Mesendoderm (in vitro differentiated cells): ENCODE measurements at places on chromosomes 5 and 9.

GRCh38 chr5:98308960-98309359 lies 464.5 kb upstream of the RGMB start:
- H3K27me3 ChIP-seq, result no peaks in the 10 kb centered on the region
- no peak overlapping the region for H3K27ac ChIP-seq
- H3K4me3 ChIP-seq, result no peak overlapping the region
- H3K4me1 ChIP-seq, result no peaks in the 10 kb centered on the region
- no peaks in the 10 kb centered on the region for H3K36me3 ChIP-seq

DNA sequence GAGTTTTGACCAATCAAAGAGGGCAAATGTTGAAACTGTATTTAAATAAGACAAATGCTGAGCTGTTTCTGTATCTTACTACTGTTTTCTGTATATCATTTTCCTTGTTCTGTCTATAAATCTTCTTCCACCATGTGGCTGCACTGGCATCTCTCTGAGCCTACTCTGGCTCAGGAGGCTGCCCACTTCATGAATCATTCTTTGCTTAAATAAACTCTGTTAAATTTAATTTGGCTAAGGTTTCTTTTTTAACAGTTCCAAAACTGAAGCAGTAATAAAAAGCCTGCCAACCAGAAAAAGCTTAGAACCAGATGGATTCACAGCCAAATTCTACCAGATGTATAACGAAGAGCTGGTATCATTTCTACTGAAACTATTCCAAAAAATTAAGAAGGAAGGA lies 40.2 kb upstream of the TAS2R1 start:
- H3K4me1 ChIP-seq, result no peaks in the 10 kb centered on the region
- no peak overlapping the region for H3K4me3 ChIP-seq
- no peak for DNase-seq
- H3K36me3 ChIP-seq, result no peaks in the 10 kb centered on the region
- H3K27me3 ChIP-seq, result no peaks in the 10 kb centered on the region

DNA sequence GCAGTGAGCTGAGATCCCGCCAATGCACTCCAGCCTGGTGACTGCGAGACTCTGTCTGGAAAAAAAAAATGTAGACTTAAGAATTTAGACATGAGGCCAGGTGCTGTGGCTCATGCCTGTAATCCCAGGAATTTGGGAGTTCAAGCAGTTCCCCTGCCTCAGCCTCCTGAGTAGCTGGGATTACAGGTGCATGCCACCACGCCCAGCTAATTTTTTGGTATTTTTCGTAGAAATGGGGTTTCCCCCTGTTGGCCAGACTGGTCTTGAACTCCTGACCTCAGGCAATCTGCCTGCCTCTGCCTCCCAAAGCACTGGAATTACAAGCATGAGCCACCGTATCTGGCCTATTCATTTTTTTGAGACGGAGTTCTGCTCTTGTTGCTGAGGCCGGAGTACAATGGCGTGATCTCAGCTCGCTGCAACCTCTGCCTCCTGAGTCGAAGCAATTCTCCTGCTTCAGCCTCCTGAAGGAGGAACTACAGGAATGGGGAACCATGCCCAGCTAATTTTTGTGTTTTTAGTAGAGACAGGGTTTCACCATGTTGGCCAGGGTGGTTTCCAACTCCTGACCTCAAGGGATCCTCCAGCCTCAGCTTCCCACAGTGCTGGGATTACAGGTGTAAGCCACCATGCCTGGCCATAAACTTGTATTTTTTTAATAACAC lies 14.0 kb downstream of the DDX46 start:
- H3K4me1 ChIP-seq, result no peaks in the 10 kb centered on the region
- H3K36me3 ChIP-seq, result peaks cover 6% of the 10 kb centered on the region
- H3K4me3 ChIP-seq, result no peak overlapping the region
- H3K27ac ChIP-seq, result no peak overlapping the region
- DNase-seq, result no peak

DNA sequence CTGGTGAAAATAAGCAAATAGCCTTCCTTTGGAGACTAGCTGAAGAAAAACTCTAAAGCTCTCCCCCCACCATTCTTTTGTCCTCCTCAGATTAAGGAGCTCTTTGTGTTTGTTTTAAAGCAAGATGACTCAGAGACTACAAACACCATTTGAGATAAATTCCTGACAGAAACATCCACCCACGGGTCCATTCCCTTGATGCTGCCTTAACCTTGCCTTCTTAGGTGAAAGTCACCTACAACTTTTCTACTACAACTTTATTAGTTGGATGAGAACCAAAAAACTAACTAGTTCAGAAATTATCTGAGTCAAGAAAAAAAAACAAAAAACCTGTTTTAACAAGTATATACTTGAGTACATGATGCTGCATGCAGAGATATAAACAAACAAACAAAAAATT lies 831.1 kb downstream of the NR2F1-AS1 start:
- no peaks in the 10 kb centered on the region for H3K4me1 ChIP-seq
- H3K27me3 ChIP-seq, result no peaks in the 10 kb centered on the region
- peak; percentile 78 for DNase-seq
- H3K4me3 ChIP-seq, result no peak overlapping the region
- H3K36me3 ChIP-seq, result no peaks in the 10 kb centered on the region

- DNase-seq, result peak; percentile 57
- H3K36me3 ChIP-seq, result no peaks in the 10 kb centered on the region
- H3K4me1 ChIP-seq, result peaks cover 4% of the 10 kb centered on the region
- H3K27ac ChIP-seq, result no peak overlapping the region
- no peaks in the 10 kb centered on the region for H3K27me3 ChIP-seq
Observed at GRCh38 chr9:2700909-2701550, 16.3 kb upstream of the KCNV2 start.

DNA sequence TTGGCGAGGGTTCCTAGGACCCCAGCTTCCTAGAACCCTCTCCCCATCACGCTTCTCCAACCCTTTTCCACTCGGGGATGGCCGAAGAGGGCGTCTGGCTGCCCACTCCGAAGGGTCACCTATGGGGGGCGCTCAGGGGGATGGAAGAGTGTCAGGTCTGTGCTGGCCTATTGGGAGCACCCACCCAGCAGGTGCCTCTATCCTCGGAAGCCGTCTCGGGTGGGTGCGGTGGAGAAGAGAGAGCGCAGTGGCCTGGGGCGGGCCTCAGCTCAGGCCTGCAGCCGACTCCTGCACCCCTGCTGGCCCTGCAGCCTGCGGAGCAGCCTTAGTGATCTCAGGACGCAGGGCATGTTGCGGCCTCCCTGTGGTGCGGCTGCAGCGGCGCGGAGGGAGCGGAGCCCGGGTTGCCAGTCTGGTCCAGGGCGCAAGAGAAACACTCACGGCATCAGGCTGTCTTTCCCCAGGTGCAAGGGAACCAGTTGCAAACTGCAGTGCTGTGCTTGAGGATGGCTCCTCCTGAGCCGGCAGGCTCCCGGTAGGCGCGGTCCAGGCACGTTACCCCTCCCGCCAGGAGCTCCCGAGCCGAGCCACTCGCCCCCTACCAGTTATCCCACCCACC lies 1.5 kb upstream of the IRX2 start:
- no peaks in the 10 kb centered on the region for H3K36me3 ChIP-seq
- no peak overlapping the region for H3K27ac ChIP-seq
- no peak overlapping the region for H3K4me3 ChIP-seq
- DNase-seq, result peak; percentile 32
- H3K27me3 ChIP-seq, result peaks cover 33% of the 10 kb centered on the region

- H3K27me3 ChIP-seq, result no peaks in the 10 kb centered on the region
- no peak for DNase-seq
- no peak overlapping the region for H3K4me3 ChIP-seq
- H3K27ac ChIP-seq, result no peak overlapping the region
- H3K4me1 ChIP-seq, result no peaks in the 10 kb centered on the region
Observed at GRCh38 chr9:94685359-94685758, 41.1 kb upstream of the AOPEP start.

- H3K27me3 ChIP-seq, result no peaks in the 10 kb centered on the region
- H3K4me1 ChIP-seq, result peaks cover 7% of the 10 kb centered on the region
- H3K36me3 ChIP-seq, result no peaks in the 10 kb centered on the region
- DNase-seq, result peak; percentile 86
Observed at GRCh38 chr9:91117959-91118703, 243.6 kb downstream of the AUH start.

DNA sequence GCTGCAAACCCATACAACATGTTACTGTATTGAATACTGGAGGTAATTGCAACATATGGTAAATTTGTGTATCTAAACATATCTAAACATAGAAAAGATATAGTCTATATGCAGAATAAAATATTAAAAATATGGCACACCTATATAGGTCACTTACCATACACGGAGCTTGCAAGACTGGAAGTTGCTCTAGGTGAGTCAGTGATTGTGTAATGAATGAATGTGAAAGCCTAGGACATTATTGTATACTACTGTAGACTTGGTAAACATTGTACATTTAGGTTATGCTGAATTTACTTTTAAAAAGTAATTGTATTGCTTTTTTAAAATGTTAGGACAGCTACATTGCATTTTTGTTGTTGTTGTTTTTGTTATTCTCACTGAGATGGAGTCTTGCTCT lies 968.8 kb downstream of the TLE1 start:
- no peak overlapping the region for H3K4me3 ChIP-seq
- no peaks in the 10 kb centered on the region for H3K27me3 ChIP-seq
- no peak for DNase-seq
- no peak overlapping the region for H3K27ac ChIP-seq
- no peaks in the 10 kb centered on the region for H3K4me1 ChIP-seq
- H3K36me3 ChIP-seq, result no peaks in the 10 kb centered on the region

DNA sequence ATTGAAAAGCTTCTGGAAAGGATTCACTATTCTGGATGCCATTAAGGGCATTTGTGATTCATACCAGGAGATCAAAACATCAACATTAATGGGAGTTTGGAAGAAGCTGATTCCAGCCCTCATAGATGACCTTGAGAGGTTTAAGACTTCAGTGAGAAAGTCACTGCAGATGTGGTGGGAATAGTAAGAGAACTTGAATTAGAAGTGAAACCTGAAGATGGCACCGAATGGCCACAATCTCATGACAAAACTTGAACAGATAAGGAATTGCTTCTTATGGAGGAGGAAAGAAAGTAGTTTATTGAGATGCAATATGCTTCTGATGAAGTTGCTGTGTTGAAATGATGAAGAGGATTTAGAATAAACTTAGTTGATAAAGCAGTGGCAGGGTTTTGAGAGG lies 254.6 kb upstream of the SLC24A2 start:
- peaks cover 3% of the 10 kb centered on the region for H3K4me1 ChIP-seq
- DNase-seq, result no peak
- no peak overlapping the region for H3K27ac ChIP-seq

DNA sequence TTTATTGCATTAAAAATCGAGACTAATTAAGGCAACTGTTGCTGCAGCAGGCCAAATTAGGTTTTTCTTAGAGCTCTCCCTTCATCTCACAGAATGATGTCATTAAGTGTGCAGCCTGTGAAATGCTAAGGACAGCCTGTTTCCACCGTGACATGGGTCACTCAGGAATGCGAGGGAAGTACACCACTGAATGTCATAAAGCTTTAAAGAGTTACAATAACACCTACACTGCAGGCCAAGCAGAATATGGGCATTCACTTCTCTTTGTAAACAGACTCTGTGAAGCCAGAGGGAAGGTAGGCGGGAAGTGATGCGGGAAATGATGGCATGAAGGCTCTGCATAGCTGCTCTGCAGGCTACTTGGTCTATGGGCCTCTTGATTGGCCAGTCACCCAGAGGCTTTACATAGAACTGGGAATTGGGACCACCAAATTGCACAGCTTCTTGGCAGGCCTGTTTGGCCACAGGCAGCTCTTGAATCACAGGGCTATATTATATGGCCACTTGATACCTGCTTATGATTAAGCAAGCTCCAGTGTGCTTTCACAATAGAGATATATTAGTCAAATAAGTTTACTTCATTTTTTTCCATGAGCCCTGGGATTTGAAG lies 28.4 kb upstream of the AOPEP start:
- no peaks in the 10 kb centered on the region for H3K36me3 ChIP-seq
- no peaks in the 10 kb centered on the region for H3K27me3 ChIP-seq
- no peak overlapping the region for H3K27ac ChIP-seq
- no peak overlapping the region for H3K4me3 ChIP-seq
- peak; percentile 71 for DNase-seq

DNA sequence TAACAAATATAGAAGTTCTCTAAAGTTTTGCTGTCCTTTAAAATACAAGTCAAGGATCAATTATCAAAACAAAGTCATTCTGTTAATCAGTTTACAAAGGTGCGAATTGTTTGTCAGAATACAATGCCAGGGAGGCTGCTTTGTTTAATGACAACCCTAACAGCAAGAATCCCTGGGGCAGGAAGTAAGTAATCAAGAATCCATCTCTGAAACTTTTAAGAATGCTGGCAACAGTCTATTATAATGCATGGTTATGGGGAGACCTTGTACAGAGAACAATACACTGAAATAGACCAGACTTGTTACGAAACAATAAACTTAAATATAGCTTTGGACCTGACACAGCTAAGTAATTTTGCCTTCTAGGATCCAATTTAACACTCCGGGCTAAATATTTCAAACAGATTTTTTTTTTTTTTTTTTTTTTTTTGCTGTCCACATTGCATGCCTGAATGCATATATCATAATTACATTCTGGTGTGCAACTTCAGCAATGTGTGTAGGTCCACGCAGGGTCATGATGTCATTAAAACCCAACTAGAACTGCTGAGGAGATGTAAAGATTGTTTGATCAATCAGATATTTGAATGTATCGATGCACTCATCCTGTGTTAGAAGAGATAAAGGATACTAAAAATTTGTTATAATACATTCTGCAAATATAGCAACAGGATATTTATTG lies 421.3 kb downstream of the CETN3 start:
- H3K4me3 ChIP-seq, result no peak overlapping the region
- H3K27me3 ChIP-seq, result no peaks in the 10 kb centered on the region
- peaks cover 6% of the 10 kb centered on the region for H3K4me1 ChIP-seq

DNA sequence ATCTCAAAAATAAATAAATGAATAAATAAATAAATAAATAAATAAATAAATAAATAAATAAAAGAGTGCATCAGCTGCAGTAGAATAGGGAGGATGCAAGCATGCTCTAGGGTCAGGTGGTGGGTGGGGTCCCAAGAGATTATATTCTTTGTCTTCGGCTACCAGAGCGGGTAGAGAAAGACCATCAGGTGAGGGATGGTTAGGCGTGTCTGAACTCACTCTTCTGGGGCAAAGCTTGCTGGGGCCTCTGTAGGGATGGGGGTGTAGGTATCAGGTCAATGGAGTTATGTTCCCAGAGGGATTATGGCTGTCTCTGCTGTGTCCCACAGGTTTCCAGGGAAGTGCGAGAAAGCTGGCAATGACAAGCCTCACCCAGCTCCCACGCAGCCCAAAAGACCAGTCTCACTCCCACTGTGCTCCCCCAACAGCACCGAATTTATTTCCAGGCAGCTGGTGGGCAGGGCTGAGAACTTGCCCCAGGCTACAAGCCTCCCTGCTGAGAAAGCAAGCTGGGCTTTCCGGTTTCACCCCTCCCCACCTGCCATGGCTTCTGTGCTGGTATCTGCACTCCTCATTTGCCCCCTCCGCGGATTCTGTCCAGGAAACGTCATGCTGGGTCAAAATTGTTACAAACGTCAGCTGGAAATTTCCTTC lies 180.8 kb downstream of the LURAP1L start:
- H3K27ac ChIP-seq, result peak overlapping the region; percentile 89
- H3K4me3 ChIP-seq, result no peak overlapping the region
- DNase-seq, result peak; percentile 65
- no peaks in the 10 kb centered on the region for H3K27me3 ChIP-seq

GRCh38 chr9:106733828-106734380 lies 129.1 kb upstream of the ZNF462 start:
- no peaks in the 10 kb centered on the region for H3K4me1 ChIP-seq
- no peak overlapping the region for H3K27ac ChIP-seq
- no peaks in the 10 kb centered on the region for H3K27me3 ChIP-seq
- no peaks in the 10 kb centered on the region for H3K36me3 ChIP-seq
- H3K4me3 ChIP-seq, result no peak overlapping the region
- no peak for DNase-seq

GRCh38 chr9:12604164-12604821 lies 88.9 kb upstream of the TYRP1 start:
- no peak overlapping the region for H3K27ac ChIP-seq
- DNase-seq, result peak; percentile 30
- no peaks in the 10 kb centered on the region for H3K4me1 ChIP-seq
- H3K27me3 ChIP-seq, result no peaks in the 10 kb centered on the region

- DNase-seq, result no peak
- H3K36me3 ChIP-seq, result no peaks in the 10 kb centered on the region
- no peak overlapping the region for H3K4me3 ChIP-seq
- no peak overlapping the region for H3K27ac ChIP-seq
Observed at GRCh38 chr9:138025417-138025816, 147.8 kb downstream of the CACNA1B start.
